Activated CD4-positive, alpha-beta T cell treated with anti-CD3 and anti-CD28 coated beads, Interleukin-2, amount 50 U/mL, for 24 hours (primary cell): ENCODE measurements at places on chromosomes 11 and 22.

- no peak for DNase-seq
Observed at GRCh38 chr11:125202362-125202880, 37.9 kb downstream of the PKNOX2 start.

GRCh38 chr11:84518631-84519183, 1108.4 kb downstream of the DLG2 start:
- DNase-seq: no peak

DNA sequence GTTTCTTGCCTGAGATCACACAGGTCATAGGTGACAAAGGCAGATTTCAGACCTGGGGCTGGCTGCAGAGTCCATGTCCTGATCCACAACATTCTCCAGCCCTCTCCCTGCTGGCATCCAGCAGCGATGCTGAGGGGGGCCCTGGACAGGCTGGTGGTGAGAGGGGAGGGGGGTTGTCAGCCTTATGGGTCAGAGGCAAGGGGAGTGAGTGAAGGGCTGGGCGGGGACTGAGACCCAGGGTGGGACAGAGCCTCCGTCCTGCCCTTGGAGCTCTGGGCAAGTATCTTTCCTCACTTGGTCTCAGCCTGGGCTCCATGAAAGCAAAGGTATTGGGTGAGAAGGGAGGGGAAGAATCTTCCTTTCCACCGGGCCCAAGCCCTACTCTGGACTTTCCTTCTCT, 66.7 kb upstream of the RASD2 start:
- DNase-seq: no peak

DNA sequence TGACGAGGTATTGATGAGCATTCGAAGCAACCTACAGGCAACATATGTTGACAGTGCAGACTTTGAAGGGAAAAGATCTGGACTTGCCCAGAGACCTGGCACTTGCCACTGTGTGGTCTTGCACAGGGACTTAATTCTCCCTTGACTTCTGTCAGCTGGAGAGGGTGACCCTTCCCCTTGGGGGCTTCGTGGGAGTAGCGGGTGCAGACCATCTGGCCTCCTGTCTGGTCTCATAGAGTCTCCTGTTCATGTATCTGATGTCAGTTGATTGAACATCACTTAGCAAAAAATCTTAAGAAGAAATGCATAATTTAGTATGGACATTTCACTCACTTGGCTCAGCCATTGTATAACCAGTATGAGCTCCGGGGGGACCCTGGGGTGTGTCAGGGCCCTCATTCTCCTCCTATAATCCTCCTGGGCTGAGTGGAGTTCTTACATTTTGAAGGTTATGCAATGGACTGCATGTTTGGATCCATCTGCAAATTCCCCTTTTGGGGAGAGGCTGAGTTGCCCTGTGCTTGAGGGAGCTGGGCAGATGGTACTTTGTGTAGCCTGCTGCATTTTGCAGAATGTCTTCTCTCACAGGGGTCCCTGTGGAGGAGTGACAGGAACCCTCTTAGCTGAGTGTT, 13.0 kb downstream of the BCR start:
- no peak for DNase-seq

- no peak for DNase-seq
Observed at GRCh38 chr11:64848214-64848825, 3.9 kb upstream of the CDC42BPG start.

DNA sequence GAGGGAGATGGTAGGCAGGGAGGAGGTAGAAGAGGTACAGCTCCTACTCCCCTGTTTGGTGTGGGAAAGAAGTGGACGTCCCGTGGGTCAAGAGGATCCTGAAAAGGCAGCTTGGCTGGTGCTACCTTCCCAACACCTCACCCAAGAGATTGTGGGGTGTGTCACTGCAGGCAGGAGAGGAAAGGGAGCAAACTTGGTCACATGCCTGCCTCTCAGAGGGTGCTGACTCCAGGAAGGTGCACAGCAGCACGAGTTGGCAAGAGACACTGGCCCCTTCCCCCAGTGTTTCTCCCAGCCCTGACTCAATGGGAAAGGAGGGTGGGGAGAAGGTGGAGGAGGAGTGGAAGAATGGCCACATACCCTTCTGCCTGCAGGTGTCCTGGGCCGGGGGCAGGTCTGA, 99.6 kb downstream of the CSNK2A3 start:
- no peak for DNase-seq

DNA sequence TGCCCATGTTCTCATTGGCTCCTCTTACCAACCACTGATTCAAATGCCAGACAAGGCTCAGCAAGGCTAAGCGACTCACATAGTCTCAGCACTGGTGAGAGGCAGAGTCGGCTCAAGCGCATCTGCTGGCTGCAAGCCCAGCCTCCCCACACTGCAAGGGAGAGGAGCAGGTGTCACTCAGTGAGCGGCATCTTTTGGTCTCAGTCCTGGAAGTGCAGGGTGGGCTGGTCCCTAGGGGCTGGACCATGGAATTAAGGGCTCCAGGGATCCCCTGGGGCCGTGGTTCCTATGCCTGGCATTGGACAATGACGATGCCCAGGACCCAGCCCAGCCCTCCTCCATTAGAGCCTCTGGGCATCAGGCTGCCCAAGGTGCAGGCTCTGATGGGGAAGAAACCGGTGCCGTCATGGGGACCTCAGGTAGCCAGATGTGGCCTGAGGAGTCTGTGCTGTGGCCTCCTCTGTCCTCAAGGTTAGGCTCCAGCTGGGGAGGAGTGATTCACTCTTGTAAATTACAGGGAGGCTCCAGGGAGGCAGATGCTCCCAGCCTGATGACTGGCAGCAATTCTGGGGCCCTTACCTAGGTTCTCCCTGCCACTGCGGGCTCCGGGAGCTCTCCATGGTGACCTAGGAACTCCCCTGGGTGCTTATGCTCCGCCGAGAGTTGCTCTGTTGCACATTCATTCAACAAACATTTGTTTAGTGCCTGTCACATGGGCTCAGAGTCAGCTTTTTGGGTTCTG, 28.0 kb downstream of the FADS2 start:
- no peak for DNase-seq

DNA sequence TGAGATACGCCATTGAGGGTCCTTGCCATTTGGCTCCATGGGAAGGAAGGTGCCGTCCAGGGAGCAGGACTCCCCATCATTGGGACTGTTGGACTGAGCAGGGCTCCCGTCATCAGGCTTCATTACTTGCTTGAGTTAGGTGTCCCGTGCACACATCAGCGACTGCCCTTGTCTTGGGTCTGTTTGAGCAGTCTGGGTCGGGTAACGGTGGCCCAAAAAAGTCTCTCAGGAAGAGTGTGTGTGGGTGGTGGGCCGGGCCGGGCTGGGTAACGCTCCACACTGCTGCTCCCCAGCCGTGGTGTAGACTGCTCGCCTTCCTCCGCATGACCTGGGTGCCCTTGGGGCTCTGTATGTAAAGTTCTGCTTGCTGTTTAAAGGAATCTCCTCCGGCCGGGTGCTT, 293.5 kb downstream of the TBC1D22A start:
- no peak for DNase-seq

DNA sequence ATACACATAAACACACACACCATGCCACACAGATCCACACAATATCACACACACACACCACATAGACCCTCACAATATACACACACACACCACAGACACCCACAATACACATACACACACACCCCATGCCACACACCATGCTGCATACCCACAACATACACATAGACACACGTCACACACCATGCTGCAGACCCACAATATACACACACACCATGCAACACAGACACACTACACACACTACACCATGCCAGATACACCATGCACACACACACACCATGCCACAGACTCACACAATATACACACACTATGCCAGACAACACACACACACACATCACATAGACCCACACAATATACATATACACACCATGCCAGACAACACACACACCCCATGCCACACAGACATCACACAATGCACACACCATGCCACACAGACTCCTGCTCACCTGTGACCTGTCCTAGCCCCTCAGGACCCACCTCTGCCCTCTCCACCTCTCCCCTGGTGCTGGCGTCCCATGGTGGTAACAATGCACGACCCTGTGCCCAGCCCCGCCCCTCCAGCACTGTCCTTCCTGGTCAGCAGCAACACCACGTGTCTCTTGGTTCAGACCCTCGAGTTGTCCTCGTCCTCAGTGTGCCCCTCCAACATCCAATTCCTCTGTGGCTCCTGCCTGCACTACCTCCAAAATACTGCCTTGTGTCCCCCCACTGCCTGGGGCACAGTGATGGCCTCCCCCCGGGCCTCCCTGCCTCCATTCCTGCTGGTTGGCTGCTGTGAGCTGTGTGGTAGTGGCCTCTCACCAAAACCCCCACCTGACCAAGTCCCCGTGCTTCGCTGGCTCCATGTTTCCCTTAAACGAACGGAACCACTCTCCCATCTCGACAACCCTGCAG, 23.7 kb upstream of the RFPL3 start:
- no peak for DNase-seq

DNA sequence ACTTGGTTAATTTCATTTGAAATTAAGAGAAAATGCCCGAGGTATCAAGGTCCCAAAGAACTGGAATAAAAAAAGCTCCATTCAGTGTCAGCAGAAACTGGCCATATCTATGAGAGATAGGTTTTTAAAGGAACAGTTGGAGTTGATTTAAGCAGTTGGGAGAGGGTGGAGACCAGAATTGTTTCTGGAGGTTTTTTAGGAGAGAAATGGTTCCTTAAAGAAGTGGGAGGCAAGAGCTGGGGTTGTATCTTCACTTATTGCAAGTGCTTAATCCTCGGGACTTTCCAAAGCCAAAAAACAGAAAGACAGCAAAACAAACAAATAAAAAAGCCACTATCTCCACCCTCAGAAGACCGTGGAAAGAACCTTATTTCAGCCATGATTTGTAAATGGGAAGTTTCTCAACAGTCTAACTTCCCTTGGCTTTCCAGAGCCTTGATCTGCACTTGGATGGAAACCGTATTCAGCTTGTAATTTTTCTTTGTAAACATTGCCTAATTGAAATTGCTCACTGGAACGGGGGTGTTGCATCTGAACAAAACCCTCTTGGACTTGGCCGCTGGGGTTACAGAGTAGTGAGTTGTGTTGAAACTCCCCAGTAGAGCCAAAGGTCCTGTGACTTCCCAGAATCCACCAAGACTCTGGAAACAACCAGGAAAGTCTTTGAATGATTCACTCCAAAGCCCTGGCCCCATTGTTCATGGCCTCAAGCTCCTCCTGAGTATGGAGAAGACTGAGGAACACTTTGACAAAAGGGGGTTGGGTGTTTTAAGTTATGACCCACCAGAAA, 115.6 kb downstream of the SLC1A2 start:
- DNase-seq: no peak

DNA sequence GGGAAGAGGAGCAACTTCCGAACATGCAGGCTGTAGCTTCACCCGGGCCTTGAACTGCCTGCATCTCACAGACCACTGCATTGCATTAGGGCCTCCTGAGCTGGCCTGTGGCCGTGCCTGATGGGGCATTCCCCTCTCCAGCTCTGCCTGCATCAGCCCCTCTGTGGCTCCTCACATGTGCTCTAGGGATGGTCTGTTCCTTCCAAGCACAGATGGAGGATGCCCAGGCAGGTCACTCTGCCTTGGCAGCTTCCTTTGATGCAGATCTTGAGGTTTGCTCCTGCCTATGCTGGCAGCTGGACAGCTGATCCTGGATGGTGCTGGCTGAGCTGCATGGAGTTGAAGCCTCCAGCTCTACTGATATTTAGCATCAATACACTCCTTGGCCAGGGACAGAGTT, 28.5 kb downstream of the AMPD3 start:
- no peak for DNase-seq

GRCh38 chr11:120024046-120024445, 113.9 kb downstream of the TRIM29 start:
- no peak for DNase-seq

DNA sequence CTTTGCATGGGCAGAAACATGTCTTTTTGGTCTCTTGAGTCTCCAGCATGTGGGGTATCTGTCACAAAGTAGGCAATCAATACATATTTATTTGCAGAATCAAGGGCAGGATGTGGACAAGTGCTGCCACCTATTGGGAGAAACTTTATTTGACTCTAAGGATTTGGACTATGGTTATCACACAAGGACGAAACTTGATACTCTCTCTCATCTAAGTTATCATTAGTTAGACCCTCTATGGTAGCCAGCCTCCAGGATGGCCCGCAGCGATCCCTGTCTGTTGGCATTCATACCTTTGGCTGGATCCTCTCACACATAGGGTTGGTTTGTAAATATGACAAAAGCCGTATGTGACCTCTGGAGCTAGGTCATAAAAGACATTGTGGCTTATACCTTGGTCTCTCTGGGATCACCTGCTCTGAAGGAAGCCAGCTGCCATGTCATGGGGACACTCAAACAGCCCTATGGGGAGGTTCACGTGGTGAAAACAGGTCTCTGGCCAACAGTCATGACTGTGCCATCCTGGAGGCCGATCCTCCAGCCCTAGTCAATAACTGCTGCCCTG, 1.1 kb upstream of the FBXO7 start:
- no peak for DNase-seq

GRCh38 chr11:10674911-10675440, 18.6 kb downstream of the IRAG1 start:
- DNase-seq: no peak
